A549 treated with ZK216348 at 1 μM for 4 hours (cell line): ENCODE measurements at places on chromosomes 1 and 21. TPM values are rescaled to one million over a fixed set of nuclear protein-coding genes. Genes with fewer than 3 reads are reported as not detected.

The PLA2G5 gene
- not detected in 5 replicates for total RNA-seq

The CYP4A11 gene
- total RNA-seq: not detected in 5 replicates

The MAP1LC3C gene
- 0.18 to 0.22 TPM in 2 of 5 replicates, not detected in the others for total RNA-seq

The ASCL5 gene
- total RNA-seq: 0.11 to 0.27 TPM (median 0.23 TPM) in 3 of 5 replicates, not detected in the others

The PKLR gene
- total RNA-seq: 0.07 TPM in 1 of 5 replicates, not detected in the others

The PGLYRP3 gene
- not detected in 5 replicates for total RNA-seq

The ZNF648 gene
- not detected in 5 replicates for total RNA-seq

The CD247 gene
- 0.21 to 0.42 TPM (median 0.31 TPM) in 5 replicates for total RNA-seq

The AIRE gene
- not detected in 5 replicates for total RNA-seq

The P3H1 gene
- total RNA-seq: 26.3 to 35.2 TPM (median 30.3 TPM) in 5 replicates

The TMCC2 gene
- total RNA-seq: 1.7 to 2.4 TPM (median 2.2 TPM) in 5 replicates

The KLHDC7A gene
- 1.1 to 2.3 TPM (median 1.5 TPM) in 5 replicates for total RNA-seq

The BTBD19 gene
- 2.0 to 3.4 TPM (median 3.2 TPM) in 5 replicates for total RNA-seq

The WNT4 gene
- total RNA-seq: 0.07 to 0.34 TPM (median 0.11 TPM) in 5 replicates

The SH3D21 gene
- 1.2 to 2.8 TPM (median 2.1 TPM) in 5 replicates for total RNA-seq

The TENT5C gene
- total RNA-seq: 0.04 to 0.13 TPM (median 0.07 TPM) in 5 replicates

The ADORA1 gene
- 0.27 to 1.6 TPM (median 1.0 TPM) in 5 replicates for total RNA-seq

The RNU1-4 gene
- not detected in 5 replicates for total RNA-seq

The TNNT2 gene
- total RNA-seq: 0.34 TPM in 1 of 5 replicates, not detected in the others

The FCRLA gene
- not detected in 5 replicates for total RNA-seq

The C1orf56 gene
- 4.2 to 7.5 TPM (median 6.7 TPM) in 5 replicates for total RNA-seq
